Activated T-cell treated with anti-CD3 and anti-CD28 coated beads for 4 hours (primary cell): ENCODE measurements at places on chromosomes 1 and 21.

- DNase-seq = no peak
Observed at GRCh38 chr1:161710560-161710959, 3.5 kb downstream of the FCRLA start.

- no peak for DNase-seq
Observed at GRCh38 chr21:17270229-17270628, 242.6 kb upstream of the CXADR start.

GRCh38 chr1:220577926-220578325 is 50.0 kb downstream of the MARK1 start:
- no peak for DNase-seq

GRCh38 chr1:40462956-40463590 is 12.8 kb downstream of the ZFP69B start:
- DNase-seq = no peak

- no peak for DNase-seq
Observed at GRCh38 chr1:200302921-200303290, 106.9 kb downstream of the ZNF281 start.

DNA sequence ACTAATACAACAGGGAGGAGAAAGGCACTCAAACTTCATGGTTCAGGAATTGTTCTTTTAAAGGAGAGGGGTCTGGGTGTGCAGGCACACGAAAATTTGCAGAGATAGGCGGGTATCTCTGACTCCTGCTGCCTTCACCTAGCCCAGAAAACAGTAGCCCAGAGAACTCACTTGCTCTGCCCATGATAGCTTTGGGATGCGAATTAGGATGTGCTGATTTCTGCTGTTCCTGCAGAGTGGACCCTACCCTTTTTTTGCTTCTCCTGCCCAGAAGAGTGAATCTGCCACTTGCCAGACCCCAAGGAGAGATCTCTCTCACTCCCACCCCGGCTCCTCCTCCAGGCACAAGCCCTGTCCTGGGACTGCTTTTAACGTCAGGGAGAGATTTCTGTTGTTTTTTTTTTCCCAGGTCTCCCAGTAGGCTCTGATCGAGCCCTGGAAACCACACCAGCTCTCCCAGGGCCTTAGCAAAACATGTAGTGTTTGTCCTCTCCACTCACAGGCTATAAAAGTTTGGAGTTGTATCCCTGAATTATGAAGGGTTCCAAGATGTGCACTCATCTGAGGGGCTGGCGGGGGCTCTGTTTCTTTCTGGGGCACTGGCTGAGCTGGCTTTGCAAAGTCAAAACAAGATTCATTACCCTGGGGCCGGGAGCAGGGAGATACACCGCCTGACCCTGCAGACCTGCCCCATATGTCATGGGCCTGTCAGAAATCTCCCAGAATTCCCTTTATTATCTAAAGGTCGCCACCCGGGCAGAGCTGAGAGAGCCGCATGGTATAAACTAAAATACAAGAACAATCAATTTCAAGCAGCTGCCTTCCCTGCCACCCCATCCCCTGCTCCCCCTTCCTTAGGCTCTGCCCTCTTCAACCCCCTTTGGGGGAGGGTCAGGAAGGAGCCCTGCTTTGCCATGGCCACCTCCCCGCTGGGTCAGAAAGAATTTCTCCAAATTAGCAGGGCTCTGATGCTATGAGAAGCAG is 17.9 kb downstream of the PLXNA2 start:
- no peak for DNase-seq
